Retina (tissue), 1 donor: ENCODE measurements at places on chromosomes 5 and 9.
A peak's percentile ranks its signal among the peaks of the same experiment; 100 is the strongest.

- no peak for DNase-seq
Observed at GRCh38 chr5:112930082-112930344, 8.0 kb upstream of the REEP5 start.

GRCh38 chr5:143920772-143921171 is 108.8 kb downstream of the HMHB1 start:
- no peak for DNase-seq

- DNase-seq, result peak; percentile 88
Observed at GRCh38 chr5:39072925-39073766, 1.1 kb downstream of the RICTOR start.

DNA sequence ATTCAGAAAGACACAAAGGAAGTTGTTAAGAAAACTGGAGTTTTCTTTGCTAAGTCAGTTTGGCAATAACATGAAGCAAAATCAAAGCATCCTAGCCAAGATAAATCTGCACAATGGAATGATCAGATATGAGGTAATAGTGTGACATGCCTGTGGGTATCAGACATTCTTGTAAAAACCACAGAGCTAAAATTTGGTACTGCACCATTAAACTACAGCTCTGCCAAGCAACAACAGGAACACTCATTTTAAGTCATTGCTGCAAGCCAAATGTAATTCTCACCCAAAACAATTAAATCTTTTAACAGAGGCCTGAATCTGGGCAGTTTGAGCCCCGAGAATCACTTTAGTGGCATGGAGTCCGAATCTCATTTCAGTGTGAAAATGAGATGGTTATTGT is 96.6 kb downstream of the VCAN start:
- DNase-seq, result no peak

GRCh38 chr9:108863891-108864290 is 1.8 kb downstream of the ACTL7A start:
- DNase-seq, result no peak
